Urothelium cell line (cell line): ENCODE measurements at places on chromosomes 2 and 18.

- DNase-seq, result no peak
Measured at GRCh38 chr2:122867941-122868340, 1112.5 kb downstream of the TSN start.

- DNase-seq, result no peak
Measured at GRCh38 chr2:109173311-109174171, 44.5 kb downstream of the SH3RF3 start.

GRCh38 chr2:45330637-45331409 lies 280.2 kb downstream of the SRBD1 start:
- no peak for DNase-seq

DNA sequence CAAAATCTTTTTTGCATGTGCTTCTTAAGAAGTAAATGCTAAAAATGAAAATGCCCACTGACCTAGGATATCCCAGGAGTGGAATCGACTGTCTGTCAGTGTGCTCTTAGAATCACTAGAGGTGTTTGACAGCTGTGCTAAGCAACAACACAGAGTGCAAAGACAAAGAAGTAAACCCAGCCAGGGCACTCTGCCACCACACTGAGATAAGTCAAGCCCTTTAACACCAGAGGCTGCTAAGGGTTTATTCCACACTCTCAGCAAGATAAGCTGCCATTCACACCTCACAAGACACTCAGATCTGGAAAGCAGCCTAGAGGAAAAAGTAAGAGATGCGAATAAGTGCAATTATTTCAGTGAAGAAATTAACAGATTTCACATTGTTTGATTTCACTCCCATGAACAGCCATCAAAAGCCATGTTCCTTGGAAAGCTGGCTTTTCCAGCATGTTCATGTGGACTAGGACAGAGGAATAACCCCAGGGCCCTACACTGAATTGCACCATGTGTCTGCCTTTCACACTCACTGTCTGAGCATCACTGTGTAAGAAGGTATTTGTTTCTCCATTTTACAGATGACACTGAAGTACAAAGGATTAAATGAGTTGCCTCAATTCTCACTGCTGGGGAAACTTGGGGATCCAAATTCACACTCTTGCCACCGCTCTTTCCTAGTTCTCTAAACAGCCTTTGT lies 6.0 kb upstream of the BMP10 start:
- no peak for DNase-seq

DNA sequence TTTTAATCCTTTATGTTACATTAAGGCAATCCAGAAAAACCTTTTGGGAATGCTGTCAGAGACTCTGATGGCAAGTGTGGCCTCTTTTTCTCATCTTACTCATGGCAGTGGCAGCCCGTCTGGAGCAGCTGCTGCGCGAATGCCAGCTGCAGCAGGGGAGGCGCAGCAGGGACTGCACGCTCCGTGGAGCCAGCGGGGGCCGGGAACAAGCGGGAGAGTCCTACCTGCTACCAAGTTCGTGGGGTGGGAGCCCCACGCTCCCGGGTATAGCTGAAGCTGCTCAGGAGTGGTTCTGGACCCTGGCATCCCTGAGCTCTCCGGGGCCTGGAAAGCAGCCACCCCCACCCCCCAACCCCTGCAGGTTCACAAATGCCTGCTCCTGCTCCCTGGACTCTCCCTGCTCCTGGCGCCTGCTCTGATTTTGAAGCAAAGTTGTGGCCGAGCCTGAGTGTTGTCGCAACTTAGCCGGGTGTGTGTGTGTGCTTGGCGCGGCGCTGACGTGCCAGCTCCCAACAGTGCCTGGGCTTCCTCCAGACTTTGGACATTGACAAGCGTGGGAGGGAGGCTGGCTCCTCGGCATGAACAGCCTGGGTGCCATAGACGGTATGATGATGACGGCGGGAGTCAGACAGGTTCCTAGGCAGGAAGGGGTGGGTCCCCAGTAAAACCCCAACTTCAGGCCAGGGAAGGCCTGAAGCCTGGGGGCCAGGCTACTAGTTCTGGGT lies 21.7 kb downstream of the TMX3 start:
- DNase-seq, result no peak

GRCh38 chr2:17877811-17878280 lies 621 bp upstream of the KCNS3 start:
- no peak for DNase-seq

DNA sequence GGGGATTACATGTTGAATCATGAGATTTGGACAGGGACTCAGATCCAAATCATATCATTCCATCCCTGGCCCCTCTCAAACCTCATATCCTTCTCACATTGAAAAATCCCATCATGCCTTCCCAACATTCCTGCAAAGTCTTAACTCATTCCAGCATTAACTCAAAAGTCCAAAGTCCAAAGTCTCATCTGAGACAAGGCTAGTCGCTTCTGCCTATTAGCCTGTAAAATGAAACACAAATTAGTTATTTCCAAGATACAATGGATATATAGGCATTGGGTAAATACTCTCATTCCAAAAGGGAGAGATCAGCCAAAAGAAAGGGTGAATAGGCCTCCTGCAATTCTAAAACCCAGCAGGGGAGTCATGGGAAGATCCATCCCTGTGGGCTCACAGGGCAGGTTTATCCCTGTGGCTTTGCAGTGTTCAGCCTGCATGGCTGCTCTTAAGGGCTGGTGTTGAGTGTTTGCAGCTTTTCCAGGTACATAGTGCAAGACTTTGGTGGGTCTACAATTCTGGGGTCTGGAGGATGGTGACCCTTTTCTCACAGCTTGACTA lies 21.2 kb upstream of the SLC14A1 start:
- no peak for DNase-seq

GRCh38 chr2:29786361-29786760 lies 135.0 kb downstream of the ALK start:
- no peak for DNase-seq

DNA sequence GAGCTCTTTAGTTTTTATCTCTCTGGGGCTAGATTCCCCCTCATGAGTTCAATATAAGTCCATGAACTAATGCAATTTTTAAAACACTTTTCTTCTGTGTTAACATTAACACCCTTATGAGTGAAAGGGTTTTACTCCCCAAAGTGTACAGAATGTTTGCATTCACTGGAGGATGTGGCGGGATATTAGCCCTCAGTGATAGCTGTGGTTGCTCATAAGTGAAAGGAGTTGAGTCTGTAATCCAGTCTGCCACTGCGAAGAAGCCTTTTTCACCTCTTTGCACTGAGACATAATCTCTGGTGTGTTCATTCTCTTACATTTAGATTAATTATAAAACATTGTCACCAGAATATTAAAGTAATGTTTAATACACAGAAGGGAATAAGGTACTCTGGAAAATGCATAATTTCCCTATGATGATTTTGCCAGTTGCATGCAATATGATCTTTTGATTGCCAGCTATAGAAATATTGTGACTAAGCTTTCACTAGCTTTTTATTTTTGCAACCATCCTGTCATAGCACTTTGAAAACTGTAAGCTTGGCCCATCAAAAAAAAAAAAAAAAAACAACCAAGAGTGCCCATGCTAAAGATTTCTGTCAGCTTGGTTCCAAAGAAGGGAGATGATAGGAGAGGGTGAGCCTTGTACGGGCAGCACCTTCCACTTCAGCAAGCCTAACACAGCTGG lies 113.2 kb downstream of the BCL11A start:
- no peak for DNase-seq

GRCh38 chr2:97914691-97915213 lies 81.0 kb downstream of the TMEM131 start:
- no peak for DNase-seq

- no peak for DNase-seq
Measured at GRCh38 chr18:4319738-4320677, 135.1 kb downstream of the DLGAP1 start.

DNA sequence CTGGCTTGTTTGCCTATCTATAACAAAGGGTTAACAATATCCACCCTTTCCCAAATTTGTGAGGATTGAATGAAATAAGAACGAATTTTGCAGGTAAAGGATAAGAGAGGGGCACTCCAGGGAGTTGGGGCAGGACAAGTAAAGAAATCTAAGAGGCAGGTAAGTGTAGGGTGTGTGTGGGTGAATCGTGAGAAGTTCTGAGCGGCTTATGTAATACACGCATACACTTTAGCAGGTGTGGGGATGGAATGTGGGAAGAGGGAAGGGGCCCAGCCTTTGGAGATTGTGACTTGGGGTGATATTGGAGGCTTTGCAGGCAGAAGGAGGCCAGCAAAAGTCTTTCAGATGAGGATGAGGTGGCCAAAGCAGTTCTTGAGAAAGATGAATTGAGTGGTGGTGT lies 83.2 kb upstream of the AQP4 start:
- no peak for DNase-seq

- no peak for DNase-seq
Measured at GRCh38 chr2:104704496-104705245, 149.2 kb upstream of the POU3F3 start.

GRCh38 chr2:152646264-152646663 lies 71.0 kb downstream of the PRPF40A start:
- DNase-seq, result no peak

GRCh38 chr2:74759986-74760385 lies 73.9 kb upstream of the HK2 start:
- no peak for DNase-seq

DNA sequence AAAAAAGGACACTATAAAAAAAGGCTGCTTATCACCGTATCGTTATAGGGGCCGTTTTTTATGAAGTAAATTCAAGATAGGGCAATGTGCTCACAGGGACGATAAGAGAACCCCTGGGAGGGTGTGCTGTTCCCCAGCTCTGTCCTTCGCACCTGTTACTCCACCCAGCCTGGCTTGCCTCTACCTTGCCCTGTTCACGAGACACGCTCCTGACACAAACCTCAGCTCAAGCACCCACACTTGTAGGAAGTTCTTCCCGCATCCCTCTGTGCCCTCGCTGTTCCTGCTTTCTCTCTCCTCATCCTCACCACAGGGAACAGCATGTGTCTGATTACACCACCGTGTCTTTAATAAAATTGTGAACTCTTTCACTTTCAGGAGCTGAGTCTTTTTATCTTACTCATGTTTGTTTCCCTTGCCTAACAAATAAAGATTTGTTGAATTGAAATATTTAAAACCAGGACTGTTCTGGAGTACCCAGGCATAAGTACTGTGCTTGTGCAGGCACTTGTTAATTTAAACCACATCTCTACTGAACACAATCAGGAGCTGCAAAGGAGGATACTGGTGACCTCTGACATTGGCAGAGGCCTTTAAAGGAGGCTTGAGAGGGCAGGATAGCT lies 26.0 kb upstream of the KIDINS220 start:
- DNase-seq, result no peak

DNA sequence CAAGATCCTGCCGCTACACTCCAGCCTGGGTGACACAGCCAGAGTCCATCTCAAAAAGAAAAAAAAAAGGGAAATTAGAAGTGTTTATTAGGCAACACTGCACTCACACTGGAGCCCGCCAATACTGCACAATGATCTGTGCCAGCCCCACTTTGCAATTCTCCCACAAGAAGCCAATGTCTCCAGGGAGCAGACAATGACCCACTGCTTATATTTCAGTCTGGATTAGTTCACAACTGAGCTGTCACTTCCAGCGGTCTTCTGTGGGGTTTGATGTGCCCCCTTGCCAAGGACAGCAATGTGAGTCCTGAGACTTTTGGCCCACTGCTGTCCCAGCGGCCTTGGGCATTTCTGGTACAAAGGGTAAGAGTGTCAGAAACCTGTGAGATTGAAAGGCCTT lies 85.6 kb upstream of the PPM1B start:
- no peak for DNase-seq

DNA sequence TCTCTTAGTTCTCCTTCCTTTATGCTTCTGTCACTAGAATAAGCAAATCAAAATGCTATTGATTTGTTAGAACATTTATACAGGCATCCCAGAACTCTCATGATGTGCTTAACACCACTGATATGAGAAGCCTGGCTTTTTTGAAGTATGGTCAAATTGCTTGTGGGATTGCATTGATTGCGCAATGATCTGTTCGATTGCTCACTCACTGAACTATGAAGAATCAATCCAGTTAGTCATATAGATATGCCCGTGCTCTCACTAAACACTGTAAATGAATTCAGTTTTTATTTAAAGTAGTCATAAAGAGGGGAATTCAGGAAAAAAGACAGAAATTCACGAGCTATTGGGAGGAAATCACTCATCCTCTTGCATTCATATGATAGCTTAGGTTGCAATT lies 1237.8 kb downstream of the SUCLG1 start:
- DNase-seq, result no peak

DNA sequence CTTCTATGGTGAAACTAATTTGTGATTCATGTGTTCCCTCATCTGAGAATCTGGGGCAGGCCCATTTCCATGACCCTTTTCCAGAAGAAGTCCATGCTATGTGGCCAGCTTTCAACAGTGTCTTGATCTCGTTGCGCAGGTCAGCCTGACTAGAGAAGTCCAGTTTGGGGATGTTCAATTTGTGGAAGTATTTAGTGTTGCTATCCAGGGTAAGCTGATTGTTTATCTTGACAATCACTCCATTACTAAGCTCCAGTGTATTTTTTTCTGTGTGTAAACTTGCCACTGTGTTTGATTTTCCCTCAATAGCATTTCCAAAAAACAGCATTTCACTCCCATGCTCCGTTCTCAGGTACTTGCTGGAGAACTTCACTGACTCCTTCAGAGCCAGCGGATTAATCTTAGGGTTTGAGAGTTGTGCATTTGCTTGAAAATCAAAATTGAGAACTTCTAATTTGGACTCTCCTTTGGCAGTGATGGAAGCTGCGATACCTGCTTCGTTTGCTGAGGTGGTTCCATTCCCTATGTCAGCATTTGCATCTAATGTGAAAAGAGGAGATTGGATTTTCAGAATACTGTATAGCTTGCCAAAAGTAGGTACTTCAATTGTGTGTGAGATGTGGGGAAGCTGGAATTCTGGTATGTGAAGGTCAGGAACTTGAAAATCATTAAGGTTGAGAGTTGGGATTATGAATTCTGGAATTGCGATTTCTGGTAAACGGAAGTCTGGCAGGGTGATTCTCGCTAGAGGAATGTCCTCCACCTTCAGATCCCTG lies 35.7 kb downstream of the APOB start:
- no peak for DNase-seq

DNA sequence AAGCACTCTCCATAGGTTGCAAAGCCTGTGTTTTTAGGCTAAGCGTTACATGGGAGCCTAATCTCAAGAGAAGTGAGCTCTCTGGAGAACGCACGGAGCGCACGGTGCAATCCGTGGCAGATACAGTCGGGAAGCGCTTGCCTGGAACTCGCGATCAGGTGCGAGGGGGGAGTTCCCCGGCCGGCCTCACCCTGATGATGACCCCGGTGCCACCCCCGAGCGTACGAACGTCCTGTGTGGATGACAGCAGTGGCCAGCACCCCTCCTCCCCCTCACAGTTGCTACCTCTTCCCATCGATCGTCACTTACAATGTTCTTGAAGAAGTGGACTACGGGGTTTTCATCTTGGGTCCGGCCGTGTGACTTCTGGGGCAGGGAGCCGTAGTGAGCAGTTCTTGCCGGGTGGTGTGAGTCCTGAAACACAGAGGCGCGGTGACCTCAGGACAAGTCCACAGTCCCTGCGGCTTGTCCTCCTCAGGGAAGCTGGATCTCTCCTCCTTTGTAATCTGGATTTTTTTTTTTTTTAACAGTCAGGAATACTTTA lies 142.9 kb downstream of the MBP start:
- no peak for DNase-seq
